Motor neuron (in vitro differentiated cells): ENCODE measurements at places on chromosomes 3 and 15.
A peak's percentile ranks its signal among the peaks of the same experiment; 100 is the strongest.

GRCh38 chr3:121885386-121885785, 8.8 kb upstream of the SLC15A2 start:
- no peak for ATAC-seq

DNA sequence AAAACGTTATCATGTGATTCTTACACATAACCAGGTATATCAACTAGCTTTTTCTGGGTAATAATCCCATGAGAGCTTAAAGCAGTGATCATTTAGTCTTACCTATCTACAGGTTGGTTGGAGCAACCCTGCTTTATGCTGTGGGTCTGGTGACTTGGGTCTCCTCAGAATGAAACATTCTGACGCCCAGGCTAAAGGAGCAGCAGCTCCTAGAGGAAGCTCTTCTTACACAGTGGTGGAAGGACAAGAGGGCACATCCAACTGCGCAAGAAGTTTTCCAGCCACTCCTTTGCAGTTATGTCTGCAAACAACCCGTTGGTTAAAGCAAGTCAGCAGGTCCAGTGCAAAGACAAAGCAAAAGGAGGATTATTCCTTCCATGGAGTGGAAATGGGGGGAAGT, 377.5 kb downstream of the EDEM1 start:
- peak; percentile 32 for ATAC-seq

DNA sequence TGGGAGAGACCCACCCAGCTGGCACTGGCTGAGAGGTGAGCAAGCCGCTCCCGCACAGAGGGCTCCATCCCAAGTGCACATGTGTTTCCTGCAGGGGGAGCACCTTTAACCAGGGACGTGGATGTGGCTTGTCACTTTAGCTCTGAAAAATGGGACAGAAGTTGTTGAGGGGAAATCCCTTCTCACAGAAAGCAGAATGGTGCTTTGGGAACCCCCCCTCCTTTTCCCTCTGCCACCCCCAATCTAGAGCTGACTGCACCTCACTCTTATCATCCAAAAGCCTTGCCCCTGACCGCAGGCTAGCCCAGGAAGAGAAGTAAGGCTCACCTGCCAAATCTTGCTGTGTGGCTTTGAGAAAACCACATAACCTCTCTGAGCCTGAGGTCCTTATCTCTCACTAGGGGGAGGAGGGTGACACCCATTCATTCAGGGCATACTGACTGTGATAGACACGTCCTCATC, 77.9 kb downstream of the RPN1 start:
- ATAC-seq: no peak

GRCh38 chr3:31629054-31629453, 96.3 kb downstream of the STT3B start:
- ATAC-seq: no peak

GRCh38 chr3:175526191-175526590, 667.1 kb downstream of the NAALADL2 start:
- ATAC-seq: no peak

DNA sequence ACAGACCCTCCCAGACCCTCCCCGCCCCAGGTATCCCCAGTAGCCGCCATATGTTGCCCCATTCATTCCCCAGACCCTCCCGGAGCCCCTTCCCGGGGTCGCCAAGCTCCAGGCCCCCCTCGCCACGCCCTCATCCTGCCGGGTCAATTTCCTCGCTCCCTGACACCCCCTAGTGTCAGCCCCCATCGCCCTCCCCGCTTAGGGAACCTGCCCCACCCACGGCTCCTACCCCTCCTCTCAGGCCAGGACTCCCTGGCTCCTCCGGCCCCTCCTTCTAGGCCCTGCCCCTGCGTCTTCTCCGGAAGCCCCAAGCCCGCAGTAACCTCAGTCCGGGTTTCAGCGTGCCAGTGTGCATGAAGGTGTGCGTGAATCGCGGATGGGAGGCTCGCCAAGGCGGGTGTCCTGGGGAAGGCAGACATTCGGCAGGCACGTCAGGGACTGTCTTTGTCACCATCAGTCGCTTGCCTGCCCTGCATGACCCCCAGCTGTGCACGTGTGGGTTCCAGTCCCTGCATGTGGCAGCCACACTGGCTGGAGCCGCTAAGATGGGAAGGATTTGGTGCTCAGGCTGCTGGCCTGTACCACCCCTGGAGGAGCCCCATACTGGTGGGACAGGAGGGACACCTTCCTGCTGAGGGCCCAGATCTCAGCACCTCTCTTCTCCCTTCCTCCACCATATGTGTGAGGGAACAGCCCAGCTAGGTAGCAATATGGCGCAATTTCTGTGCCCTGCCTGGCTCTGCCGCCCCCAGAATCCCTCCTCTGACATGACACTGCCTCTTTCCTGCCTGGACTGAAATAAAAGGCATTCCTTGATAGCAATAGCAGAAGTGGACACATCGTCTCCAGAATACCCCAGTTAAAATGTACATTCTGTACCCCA, 693 bp downstream of the DISP2 start:
- peak; percentile 59 for ATAC-seq

- ATAC-seq: no peak
Measured at GRCh38 chr3:141266797-141267555, 35.4 kb downstream of the PXYLP1 start.

- no peak for ATAC-seq
Measured at GRCh38 chr3:171729452-171730334, 80.6 kb downstream of the PLD1 start.
